ENCODE measurements at places on chromosomes 2 and 18.

GRCh38 chr2:68044099-68044498 lies 18.7 kb downstream of the C1D start:
- no peak for DNase-seq

GRCh38 chr2:124476291-124476690 lies 451.2 kb downstream of the CNTNAP5 start:
- DNase-seq = no peak

GRCh38 chr2:96940001-96940615 lies 46.3 kb downstream of the FAM178B start:
- DNase-seq = no peak

- no peak for DNase-seq
Observed at GRCh38 chr18:22342625-22343024, 75.1 kb downstream of the CTAGE1 start.

All from NCI-H748 treated with DMSO at 0.1 percent for 48 hours (cell line).